Large intestine (tissue), 12 donors: ENCODE measurements at places on chromosomes 16 and 17. TPM values are rescaled to one million over a fixed set of nuclear protein-coding genes. Genes with fewer than 3 reads are reported as not detected.

- no peak for DNase-seq
These were observed 407.9 kb downstream of the SOX9 start for GRCh38 chr17:72528683-72529082.

Gene ZSCAN10
- 0.66 TPM for polyA plus RNA-seq

DNA sequence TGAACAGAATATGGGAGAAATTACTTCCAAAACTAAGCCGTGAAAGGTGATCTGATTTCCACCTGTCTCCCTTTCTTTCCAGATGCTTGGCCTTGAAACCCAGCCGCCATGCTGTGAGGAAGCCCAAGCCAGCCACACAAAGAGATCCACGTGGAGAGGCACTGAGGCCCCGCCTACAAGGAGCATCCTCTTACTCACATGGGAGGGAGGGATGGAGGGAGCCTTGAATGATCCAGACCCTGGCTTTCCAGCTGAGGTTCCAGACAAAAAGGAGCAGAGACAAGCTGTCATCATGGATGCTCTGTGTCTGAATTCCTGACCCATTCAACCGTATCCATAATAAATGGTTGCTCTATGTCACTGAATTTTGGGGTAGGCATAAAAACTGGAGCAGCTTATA is 48.9 kb upstream of the HAPSTR1 start:
- no peak for DNase-seq

- no peak for DNase-seq
These were observed at the start of gene GJD3 for GRCh38 chr17:40364121-40364861. TSS of gene GJD3 (minus strand) at chr17:40364737. CDS start at chr17:40363815, 922 bp downstream.

DNA sequence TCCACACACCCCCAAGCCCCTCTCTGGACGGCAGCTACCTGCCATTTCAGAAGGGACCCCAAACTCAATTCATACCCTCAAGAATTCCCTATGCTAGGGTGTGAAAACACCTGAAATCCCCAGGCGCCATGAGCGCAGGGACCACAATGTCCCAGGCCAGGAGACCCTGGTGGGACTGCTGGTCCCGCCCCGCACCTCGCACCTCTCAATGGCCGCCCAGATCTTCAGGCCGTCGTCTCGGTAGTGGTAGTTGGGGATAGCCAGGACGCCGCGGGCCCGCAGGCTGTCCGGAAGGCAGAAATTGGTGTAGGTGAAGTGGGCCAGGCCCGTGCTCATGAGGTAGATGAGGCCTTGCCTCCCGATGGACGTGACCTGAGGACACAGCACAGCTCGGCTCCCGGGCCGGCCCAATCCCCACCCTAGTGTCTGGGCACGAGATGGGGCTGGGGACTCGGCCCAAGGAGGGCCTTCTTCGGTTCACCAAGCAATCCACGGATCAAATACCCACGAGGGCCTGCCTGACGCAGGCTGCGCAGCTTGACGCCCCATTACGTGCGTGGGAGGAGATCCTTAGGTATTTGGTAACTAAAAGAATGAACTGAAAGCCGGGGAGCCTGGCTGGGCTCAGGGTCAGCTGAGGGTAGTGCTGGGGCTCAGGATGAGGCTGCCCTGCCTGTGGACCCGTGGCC is 9.2 kb downstream of the ALOXE3 start:
- DNase-seq = no peak

Gene WNK4
- 16.9 TPM for polyA plus RNA-seq

Gene NATD1
- polyA plus RNA-seq = 6.9 TPM

Gene ENO3
- polyA plus RNA-seq = 31.4 TPM

Gene GCGR
- 2.5 TPM for polyA plus RNA-seq

Gene TMEM88
- polyA plus RNA-seq = 10.4 TPM

- peak; percentile 64 for DNase-seq
These were observed 248.9 kb downstream of the SLC39A11 start for GRCh38 chr17:72843591-72843990.

DNA sequence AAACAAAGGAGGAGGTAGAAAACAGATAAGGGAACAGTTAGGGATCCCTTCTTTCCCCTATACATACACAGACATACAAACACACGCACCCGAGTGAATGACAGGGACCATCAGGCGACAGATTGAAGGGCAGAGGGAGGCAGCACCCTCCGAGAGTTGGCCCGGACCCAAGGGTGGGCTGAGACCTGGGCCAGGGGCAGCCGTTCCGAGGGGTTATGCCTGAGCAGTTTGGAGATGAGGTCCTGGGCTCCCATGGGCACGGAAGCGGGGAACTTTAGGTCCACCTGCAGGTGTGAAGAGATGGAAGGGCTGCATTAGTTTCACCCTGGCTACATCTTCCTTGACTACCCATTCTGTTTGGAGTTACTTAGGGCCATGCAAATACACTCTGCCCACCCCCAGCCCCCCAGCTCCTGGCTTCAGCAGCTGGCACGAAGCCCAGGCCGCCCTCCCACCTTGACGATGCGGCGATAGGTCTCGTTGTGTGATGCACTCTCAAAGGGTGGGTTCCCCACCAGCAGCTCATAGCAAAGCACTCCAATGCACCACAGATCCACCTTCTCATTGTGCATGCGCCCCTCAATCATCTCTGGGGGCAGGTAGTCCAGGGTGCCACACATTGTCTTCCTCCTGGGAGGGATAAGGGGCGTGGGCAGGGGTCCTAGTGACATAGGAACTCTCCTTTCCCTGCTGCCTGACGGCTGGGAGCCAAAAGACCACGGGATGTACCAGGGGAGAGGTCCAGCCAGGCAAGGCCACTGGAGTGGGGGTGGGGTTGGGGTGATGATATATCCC is 5.4 kb downstream of the AURKB start:
- DNase-seq = no peak

GRCh38 chr16:85338989-85339685 is 226.9 kb upstream of the CIBAR2 start:
- DNase-seq = no peak
